ENCODE measurements at places on chromosomes 4 and X.

DNA sequence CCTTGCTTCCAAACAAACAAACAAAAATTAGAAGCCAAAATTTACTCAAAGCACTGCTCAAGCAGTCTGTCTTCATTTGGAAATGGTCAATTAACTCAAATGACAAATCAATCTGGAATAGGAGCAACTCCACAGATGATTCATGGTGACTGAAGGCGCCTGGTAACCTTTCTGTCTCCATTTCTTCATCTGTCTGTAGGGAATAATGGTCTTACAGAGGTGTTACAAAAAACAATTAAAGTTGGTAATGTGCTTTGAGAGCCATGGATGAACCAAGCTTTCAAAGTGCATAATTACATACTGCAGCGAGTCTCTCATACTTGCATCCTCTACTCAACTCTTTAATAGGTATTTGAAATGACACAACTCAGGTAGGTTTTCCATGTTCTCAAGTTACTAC lies 38.3 kb upstream of the STAG2 start:
- DNase-seq, result no peak

DNA sequence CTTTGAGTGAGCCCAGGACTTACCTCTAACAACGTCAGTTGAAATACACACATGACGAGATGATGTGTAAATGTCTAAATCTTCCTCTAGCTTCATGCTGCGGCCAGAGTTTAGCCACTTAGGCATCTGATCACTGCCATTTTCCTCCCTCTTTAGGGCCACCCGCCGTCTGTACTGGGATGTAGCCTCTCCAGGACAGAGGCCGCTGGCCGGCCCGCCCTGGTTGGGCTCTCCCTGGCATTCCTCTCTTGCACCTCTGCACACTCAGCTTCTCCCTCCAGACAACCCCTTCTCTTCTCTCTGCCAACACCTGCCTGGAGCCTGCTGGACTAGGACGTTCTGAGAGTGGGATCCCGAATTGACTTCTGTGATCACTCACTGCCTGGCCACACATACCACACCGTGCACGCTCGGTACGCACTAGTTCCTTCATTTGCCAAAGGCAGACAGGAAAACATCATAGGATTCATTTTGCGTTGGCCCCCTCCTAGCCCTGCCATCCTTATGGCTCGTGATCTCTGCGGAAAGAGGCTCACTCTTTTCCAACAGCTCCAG lies 33.6 kb downstream of the RNF212 start:
- peak; percentile 8 for DNase-seq

DNA sequence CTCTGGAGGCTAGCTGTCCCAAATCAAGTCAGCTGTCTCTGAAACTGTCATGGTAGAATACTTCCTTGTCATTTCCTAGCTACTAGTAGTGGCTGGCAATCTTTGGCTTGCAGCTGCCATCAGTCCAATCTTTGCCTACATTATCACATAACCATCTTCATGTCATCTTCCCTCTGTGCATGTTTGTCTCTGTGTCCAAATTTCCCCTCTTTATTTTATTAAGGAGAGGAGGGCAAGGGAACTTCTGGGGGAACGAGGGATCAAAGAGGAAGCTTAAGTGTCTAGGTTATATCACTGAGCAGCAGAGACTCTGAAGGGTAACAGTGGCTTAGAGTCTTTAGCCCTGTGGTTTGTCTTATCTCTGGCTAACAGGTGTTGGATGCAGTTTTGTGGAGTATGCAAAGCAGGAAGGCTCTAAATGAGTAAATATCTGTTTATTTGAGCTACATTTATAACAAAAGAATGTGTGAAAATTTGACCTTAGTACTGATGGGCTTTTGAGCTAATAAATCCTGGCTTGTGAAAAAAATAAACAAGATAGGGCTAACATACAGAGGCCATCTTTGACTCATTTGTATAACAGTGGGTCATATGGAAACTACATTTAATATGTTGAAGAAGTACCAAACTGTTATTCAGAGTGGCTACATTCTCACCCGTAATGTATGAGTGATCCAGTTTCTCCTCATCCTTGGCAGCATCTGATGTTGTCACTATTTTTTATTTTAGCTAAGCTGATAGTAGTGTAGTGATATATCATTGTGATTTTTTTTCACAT lies 49.4 kb upstream of the ENOX2 start:
- DNase-seq, result no peak

GRCh38 chrX:87376896-87377295 lies 140.7 kb upstream of the KLHL4 start:
- DNase-seq, result no peak

GRCh38 chrX:16124201-16124600 lies 836 bp downstream of the GRPR start:
- DNase-seq, result no peak

GRCh38 chr4:123564758-123565346 lies 168.3 kb downstream of the SPRY1 start:
- DNase-seq, result peak; percentile 81

DNA sequence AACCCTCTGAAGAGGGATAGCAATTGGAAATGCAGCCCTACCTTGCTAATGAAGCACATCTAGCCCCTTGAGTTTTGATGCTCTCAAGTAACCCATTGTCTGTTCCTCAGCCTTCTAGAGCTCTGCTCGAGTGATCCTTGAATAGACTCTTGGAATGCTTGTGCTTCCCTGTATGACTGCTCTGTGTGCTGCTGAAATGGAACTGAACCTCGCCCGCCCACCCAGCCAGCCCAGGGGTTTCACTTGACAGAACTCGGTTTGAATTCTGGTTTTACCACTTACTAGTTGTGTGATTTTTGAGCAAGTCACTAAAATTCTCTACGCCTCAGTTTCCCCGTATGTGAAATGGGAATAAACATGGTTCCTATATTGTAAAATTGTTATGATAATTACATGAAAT lies 77.1 kb downstream of the MID2 start:
- DNase-seq, result no peak

DNA sequence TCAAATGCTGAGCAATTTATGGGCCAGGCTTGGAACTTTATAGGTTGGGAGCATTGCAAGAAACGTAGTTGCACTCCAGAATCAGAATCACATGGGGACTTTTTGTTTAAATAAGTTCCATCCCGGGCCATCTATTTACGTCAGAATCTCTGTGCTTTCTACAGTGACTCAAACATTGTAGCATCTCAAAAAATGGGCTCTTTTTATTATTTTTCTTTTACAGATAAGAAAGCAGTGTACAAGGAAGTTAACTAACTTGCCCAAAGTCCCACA lies 10.2 kb downstream of the CC2D2A start:
- DNase-seq, result no peak

DNA sequence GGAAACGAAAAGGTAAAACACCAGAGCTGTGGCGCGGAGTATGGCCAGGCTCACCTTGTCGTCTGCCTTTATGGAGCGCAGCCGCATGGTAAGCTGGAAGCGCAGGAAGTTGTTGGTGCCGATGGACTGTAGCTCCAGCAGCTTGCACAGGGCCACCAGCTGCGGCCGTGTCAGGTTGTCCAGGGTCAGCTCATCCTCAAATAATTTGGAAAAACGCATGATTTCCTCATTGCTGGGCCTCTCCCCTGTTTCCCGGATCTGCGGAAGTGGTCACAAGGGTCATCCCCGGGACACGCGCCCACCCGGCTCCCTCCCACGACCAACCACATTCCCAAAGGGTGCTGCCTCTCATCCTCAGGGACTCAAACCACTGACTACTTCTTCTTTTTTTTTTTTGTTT lies 23.3 kb downstream of the LETM1 start:
- DNase-seq, result no peak

DNA sequence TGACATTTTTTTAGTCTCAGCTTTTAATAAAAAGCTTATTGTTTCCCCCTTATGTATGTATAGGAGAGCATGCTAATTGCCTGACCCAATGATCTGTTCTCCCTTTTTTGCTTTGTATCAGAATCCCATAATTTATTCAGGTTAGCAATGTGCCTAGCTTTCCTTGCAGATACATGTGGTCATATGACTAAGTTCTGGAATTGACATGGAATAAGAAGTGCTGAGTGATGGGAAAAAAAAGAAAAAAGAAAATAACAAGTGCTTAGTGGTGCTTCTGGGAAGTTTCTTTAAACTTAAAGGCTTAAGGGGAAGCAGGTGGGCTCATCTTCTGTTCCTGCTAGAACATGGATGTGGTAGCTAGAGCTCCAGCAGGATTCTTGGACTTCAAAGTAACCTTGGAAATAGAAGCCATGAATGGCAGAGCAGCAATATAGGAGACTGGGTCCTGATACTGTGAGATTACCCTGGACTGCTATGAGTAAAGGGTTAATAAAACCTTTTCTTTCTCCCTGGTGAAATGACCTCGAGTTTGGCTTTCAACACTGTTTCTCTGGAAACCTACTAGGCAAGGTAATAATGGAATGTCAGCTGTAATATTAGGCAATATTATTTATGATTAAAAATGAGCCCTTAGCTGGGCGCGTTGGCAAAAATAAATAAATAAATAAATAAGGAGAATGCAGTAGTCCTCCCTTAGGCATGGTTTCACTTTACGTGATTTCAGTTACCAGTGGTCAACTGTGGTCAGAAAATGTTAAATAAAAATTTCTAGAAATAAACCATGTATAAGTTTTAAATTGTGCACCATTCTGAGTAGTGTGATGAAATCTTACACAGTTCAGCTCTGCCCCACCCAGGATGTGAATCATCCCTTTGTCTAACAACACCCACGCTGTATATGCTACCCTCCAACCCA lies 16.7 kb upstream of the RBM41 start:
- DNase-seq, result no peak

GRCh38 chrX:103886624-103887023 lies 54.6 kb upstream of the RAB9B start:
- no peak for DNase-seq

GRCh38 chr4:115484479-115484878 lies 371.1 kb upstream of the NDST4 start:
- no peak for DNase-seq

- no peak for DNase-seq
Observed at GRCh38 chrX:120402369-120402768, 40.5 kb downstream of the ATP1B4 start.

DNA sequence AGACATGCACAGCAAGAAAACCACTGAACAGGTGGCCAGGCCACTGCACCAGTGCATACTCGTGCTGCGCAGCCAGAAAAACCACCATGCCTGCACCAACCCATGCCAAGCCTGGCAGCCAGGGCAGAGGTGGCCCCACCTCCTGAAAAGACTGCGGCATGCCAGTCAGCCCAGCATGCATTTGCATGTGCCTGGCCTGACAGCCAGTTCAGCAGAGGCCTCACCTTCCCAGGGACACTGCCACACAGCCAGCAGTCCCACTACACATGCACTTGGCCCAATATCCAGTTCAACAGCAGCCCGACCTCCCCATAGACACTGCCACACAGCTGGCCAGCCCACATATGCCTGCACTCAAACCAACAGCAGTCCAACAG lies 43.5 kb upstream of the DDX60 start:
- no peak for DNase-seq

- no peak for DNase-seq
Observed at GRCh38 chr4:15836362-15836761, 58.2 kb downstream of the CD38 start.

DNA sequence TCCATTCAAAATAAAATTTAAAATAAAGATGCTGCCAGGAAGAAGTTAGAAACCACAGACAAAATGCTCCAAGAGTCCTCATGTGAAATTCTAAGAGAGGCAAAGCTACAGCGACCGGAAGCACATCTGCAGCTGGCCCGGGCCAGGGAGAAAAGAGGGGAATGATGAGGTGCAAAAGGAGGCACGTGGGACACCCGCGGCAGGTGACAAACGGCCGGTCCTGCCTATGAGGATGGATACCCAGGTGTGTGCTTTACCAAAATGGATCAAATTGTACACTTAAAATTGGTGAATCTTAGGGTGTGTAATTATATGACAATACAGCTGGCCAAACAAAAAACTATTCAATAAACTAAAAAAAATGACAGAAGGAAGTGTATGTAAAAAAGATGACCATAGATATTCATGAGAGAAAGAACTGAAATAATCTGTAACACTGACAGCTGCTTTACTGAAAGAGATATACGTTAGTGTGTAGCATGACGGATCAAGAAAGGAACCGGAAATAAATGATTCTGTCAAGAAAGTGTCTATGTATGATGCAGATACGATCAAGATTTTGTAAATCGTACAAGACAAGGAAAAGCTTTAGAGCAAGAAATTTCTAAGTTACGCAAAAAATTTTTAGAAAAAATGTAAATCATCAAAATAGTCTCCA lies 29.5 kb downstream of the PPP2R3B start:
- no peak for DNase-seq

GRCh38 chr4:244471-244870 lies 60.8 kb downstream of the ZNF732 start:
- peak; percentile 60 for DNase-seq

DNA sequence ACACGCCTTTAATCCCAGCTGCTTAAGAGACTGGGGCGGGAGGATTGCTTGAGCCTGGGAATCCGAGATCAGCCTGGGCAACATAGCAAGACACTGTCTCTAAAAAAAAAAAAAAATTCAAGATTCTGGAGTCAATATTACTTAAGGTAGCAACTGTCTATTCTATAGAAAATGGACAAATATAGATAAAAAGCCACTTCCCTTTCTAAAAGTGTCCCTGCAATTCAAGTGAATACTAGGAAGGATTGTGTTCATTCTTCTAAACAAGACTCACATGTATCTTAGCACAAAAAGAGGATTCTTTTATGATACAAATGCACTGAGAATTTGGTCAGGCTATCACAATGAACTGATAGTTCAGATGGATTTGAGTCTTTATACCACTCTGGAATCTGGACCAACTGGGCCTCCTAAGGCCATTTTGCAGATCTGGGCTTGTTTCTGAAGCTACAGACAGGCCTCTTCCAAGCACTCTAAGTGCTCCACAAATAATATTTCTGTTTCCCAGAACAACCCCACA lies 7.0 kb downstream of the PKD2 start:
- no peak for DNase-seq

- DNase-seq, result peak; percentile 60
Observed at GRCh38 chrX:39264023-39264422, 462.8 kb downstream of the MID1IP1 start.

- DNase-seq, result no peak
Observed at GRCh38 chr4:135338181-135338580, 1136.6 kb upstream of the PABPC4L start.

GRCh38 chr4:137076908-137077307 lies 455.4 kb downstream of the PCDH18 start:
- DNase-seq, result no peak

- DNase-seq, result no peak
Observed at GRCh38 chr4:80711956-80712355, 318.6 kb upstream of the BMP3 start.

- no peak for DNase-seq
Observed at GRCh38 chrX:65642914-65643491, 24.5 kb upstream of the MSN start.

- DNase-seq, result no peak
Observed at GRCh38 chr4:138177278-138177968, 64.7 kb downstream of the SLC7A11 start.

GRCh38 chrX:106725931-106726330 lies 570 bp upstream of the RNF128 start:
- DNase-seq, result no peak
